ENCODE measurements at places on chromosomes 4 and X. TPM values are rescaled to one million over a fixed set of nuclear protein-coding genes. Genes with fewer than 3 reads are reported as not detected.

The PARM1 gene
- total RNA-seq = 134 TPM

The STPG2 gene
- total RNA-seq = 1.4 TPM

The SPATA18 gene
- 12.4 TPM for total RNA-seq

The NPY5R gene
- total RNA-seq = 0.99 TPM

The C4orf51 gene
- not detected for total RNA-seq

The DGAT2L6 gene
- total RNA-seq = not detected

The TMSB15B gene
- 6.1 TPM for total RNA-seq

The NCAPG gene
- total RNA-seq = 0.94 TPM

The CTAG2 gene
- not detected for total RNA-seq

The SHISA3 gene
- 0.31 TPM for total RNA-seq

The EDA gene
- total RNA-seq = 4.8 TPM

The DCAF8L1 gene
- not detected for total RNA-seq

The CENPVL2 gene
- not detected for total RNA-seq

The IQCM gene
- not detected for total RNA-seq

The NAP1L3 gene
- 3.4 TPM for total RNA-seq

The AKAP4 gene
- not detected for total RNA-seq

The PPP2R3B gene
- 18.7 TPM for total RNA-seq

The ABCG2 gene
- 6.3 TPM for total RNA-seq

The GATA1 gene
- not detected for total RNA-seq

The GRSF1 gene
- total RNA-seq = 72.4 TPM

The ETNPPL gene
- total RNA-seq = not detected

The CCDC149 gene
- 25.5 TPM for total RNA-seq

The NDUFA1 gene
- 71.7 TPM for total RNA-seq

The NPY2R gene
- total RNA-seq = not detected

The GLA gene
- 13.7 TPM for total RNA-seq

The ZFYVE28 gene
- total RNA-seq = 19.8 TPM

The DSPP gene
- total RNA-seq = not detected

The SCML2 gene
- total RNA-seq = 1.2 TPM

The HOPX gene
- total RNA-seq = 24.1 TPM

The CASP3 gene
- 17.4 TPM for total RNA-seq

The CORIN gene
- total RNA-seq = 25.0 TPM

The GABRA4 gene
- not detected for total RNA-seq

The FAM236A gene
- total RNA-seq = not detected

The PRDM8 gene
- total RNA-seq = 8.3 TPM

The DGKQ gene
- total RNA-seq = 17.0 TPM

The RAI2 gene
- 28.0 TPM for total RNA-seq

The SGMS2 gene
- 17.3 TPM for total RNA-seq

The ASB5 gene
- 1.7 TPM for total RNA-seq

The SPON2 gene
- 36.6 TPM for total RNA-seq

The FGFR3 gene
- total RNA-seq = 121 TPM

The PNMA3 gene
- total RNA-seq = 1.2 TPM

The JAKMIP1 gene
- 0.29 TPM for total RNA-seq

The SGCB gene
- 29.4 TPM for total RNA-seq

The STK32B gene
- total RNA-seq = 0.94 TPM

The STIM2 gene
- 31.2 TPM for total RNA-seq
